ENCODE measurements at places on chromosomes 4 and X.

DNA sequence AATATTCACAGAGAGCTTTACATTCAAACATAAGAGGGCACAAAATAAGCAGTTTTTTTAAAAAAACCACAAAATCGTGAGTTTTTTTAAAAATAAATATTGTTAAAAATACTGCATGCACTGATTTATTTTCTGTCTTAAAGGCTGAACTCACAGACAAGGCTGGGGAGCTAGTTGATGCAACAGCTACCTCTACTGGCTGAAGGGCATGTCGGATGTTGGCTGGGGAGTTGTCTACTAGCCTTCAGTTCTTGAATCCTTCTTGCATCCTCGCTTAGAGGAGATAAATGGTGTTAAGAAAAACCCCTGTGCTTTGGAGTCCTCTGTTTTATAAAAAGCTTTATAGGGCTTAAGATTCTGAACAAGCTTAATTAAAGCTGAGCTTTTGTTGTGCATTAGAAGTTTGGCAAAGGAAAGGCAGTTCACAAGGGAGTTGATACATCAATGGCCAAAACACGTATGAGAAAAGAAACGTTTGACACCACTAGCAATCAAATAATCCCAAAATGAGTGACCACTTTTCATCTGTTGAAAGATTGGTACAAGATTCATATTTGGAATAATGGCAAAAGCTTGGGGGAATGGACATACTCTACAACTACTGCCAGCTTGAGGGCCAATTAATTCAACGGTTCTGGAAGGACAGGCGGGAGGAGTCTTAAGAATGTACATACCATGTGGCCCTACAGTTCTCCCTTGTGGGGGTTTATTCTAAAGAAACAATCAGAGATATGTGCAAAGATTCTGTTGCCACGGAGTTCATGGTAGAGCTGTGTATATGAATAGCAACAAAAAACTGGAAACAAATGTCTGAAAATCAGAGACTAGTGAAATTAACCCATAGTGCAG is 94.7 kb downstream of the SEL1L3 start:
- peak; percentile 77 for DNase-seq

DNA sequence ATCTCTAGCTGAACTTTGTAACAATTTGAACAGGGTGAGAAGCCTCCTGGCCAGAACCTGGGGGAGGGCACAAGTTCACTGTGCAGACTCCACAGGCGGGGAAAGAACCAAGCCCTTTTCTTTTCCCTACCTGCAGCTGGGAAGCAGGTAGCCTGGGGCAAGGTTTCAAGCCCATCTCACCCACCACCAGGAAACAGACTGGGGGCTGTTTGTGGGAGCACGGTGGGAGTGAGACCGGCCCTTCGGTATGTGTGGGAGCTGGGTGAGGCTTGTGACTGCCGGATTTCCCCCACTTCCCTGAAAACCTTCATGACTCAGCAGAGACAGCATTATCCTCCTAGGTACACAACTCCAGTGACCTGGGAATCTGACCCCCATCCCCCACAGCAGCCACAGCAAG is 211.7 kb downstream of the ZNF674 start:
- no peak for DNase-seq

- no peak for DNase-seq
These were observed 42.8 kb upstream of the KLF3 start for GRCh38 chr4:38621028-38621684.

DNA sequence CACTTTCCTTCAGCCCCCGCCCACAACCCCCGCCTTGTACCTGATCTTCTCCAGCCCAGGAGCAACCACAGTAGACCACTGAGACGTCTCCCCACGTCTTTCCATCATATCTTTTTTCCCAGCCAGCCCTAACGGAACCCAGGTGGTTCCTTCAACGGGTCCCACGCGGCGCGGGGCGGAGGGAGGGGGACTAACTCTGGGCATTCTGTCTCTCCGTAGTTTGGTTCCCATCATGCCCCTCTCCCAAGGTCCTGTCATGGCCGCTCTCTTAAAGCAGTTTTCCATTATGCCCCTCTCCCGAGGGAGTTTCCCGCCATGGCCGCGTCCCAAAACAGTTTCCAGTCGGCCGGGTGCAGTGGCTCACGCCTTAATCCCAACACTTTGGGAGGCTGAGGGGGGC is 21.5 kb upstream of the TBL1X start:
- DNase-seq: no peak

GRCh38 chr4:77240469-77241066 is 83.6 kb downstream of the CCNG2 start:
- peak; percentile 53 for DNase-seq

GRCh38 chrX:118720058-118720707 is 7.2 kb upstream of the IL13RA1 start:
- no peak for DNase-seq

- no peak for DNase-seq
These were observed 19.9 kb upstream of the TRIM61 start for GRCh38 chr4:164997324-164997723.

DNA sequence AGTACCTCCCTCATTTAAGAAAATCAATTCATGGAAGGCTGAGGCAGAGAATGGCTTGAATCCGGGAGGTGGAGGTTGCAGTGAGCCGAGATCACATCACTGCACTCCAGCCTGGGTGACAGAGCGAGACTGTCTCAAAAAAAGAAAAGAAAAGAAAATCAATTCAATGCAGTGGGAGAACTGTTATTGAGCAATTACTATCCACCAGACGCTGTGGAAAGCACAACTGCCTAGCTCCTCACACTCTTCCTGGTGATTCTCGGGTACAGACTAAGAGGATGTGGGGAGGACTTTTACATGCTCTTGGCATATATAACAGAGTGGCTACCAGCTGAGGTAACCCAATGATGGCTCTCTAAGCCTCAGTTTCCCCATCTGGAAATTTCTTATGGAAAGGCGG is 2.7 kb upstream of the TMSB4X start:
- DNase-seq: no peak

DNA sequence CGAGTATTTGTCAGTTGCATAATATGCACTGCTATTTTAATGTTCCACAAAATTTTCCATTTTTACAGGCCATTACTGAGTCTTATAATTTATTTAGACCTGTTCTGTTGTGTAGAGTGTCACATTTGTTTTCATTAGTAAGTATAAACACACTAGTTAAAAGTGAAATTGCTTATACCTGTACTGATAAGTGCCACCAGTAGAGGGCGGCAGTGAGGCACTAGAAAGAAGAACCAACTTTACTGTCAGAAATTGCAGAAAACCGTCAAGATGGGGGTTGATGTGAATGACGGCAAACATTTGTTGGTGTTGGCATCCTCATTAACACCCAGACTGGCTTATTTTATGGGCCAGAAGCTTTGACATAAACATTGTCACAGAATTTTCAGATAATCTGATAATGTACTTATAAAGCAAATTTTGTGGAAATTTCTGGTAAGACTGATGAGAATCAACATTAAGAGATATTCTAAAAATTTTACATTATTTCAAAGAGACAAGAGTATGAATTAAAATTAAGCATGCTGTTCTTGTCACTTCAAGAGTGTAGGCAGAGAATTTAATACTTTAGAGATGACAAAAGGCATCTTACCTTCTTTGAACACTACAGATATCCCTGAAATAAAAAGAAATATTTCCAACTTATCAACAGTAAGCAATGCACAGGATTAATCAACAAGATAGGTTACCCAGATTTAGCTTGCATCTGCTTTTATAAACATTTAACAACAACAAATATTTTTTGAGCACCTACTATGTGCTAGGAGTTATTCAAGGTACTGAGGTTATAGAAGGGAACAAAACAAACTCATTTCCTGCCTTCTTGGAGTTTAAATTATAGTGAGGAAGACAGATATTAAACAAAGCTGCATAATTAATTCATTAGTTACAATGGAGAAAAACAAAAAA is 24.9 kb downstream of the ALPK1 start:
- peak; percentile 65 for DNase-seq

GRCh38 chrX:106862972-106863688 is 40.0 kb downstream of the RIPPLY1 start:
- no peak for DNase-seq

GRCh38 chr4:121860121-121860520 is 10.2 kb downstream of the BBS7 start:
- no peak for DNase-seq

DNA sequence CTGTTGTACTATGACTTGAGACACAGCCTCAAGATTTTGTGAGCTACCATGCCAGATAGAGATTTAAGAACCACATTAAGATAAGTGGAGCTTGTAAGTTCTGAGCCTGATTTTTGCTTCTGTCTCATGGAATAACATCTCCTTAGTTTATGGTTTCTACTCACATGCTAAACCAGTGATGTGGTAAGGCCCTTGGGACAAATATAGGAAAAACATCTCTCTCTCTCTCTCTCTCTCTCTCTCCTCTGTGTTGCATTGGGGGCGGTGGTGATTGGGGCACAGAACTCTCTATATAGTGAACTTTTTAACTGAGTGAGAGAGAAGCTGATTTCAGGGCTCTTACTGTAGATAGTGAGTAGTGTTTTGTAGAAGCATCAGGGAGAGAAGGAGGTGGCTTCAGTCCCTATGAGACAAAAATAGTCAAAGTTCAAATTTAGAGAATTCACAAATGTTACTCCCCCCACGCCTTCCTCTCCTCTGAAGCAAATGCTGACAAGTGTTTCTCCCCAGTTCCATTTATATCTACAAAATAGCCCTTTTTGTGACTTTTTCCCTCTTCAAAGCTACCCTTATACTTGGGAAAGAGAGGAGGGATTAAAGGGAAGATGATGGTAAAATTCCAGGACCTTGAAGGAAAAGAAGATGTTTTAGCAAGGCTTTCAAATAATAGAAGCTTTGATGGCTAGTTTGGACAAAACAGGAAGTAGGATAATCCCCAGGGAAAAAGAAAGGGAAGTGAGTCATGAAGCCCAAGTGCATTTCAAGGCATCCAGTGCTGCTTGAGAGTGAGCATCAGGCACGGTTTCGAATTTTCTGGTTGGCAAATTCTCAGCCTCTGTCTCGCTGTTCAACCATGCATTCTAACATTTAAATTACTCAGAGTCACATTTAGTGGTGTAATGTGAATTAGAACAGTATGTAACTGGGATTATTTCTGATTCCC is 134.3 kb upstream of the AP1S2 start:
- DNase-seq: peak; percentile 66

DNA sequence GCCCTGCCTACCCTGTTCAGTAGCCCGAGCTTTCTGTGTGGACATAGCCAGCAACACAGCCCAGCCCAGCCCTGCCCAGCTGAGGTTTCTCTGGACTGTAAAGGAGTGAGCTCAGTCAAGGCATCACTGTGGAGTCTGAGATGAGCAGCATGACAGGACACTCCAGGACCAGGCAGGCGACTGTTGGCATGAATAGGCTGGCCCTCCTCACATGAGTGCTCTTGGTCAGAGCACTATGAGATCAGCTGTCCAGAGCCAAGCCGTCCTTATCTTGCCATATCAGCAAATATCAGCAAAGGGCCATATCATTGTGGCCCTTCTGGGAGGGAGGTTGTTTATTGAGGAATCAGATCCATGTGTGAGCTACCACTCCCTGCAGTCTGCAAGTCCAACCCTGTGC is 30.9 kb downstream of the REELD1 start:
- no peak for DNase-seq

DNA sequence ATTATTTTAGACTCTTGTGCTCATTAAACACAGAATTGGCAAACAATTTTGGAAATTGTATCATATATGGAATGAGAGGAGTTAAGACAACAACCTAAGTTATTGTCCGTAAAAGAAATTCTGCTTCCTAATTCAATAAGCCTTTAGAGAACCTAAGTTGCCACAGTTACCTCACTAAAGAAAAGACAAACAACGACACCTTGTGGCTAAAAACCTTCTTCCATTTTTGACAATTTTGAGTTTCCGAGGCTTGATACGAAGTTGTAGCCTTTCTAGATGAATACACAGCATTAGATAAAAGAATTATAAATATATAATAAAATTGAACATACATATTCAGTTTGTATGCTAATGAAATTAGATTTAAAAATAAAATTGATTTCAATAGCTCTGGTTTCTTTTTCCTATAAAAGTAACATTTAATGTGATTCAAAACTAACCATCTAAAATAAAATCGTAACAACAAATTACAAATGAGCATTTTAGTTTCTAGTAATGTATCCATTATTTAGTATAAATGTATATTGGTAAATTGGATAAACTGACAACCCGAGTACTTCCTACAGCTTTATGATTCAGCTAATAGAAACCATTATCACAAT is 275.1 kb downstream of the GPM6A start:
- peak; percentile 86 for DNase-seq

Measured in astrocyte of the spinal cord (primary cell).